ENCODE measurements at places on chromosomes 4 and X. TPM values are rescaled to one million over a fixed set of nuclear protein-coding genes. Genes with fewer than 3 reads are reported as not detected.

CCNI gene
- total RNA-seq: 108 TPM

ERAS gene
- total RNA-seq: not detected

DNA sequence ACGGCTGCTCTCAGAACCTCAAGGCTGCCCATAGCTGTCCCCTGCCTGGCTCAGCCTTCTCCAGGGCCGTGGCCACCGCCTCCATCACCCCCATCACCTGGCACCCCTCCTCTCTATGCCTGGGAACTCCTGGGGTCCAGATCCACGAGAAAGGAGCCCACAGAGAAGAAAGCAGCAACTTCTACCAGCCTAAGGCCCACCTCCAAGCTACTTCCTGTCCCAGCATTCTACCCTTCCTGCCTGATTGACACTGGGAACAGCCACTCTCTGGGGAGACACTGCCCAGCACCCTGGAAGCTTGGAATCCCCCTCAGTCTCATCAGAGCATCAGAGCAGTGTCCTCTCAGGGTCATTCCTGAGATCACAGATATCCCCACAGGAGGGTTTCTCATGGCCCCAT is 36.9 kb upstream of the PROM1 start:
- DNase-seq: no peak

DNA sequence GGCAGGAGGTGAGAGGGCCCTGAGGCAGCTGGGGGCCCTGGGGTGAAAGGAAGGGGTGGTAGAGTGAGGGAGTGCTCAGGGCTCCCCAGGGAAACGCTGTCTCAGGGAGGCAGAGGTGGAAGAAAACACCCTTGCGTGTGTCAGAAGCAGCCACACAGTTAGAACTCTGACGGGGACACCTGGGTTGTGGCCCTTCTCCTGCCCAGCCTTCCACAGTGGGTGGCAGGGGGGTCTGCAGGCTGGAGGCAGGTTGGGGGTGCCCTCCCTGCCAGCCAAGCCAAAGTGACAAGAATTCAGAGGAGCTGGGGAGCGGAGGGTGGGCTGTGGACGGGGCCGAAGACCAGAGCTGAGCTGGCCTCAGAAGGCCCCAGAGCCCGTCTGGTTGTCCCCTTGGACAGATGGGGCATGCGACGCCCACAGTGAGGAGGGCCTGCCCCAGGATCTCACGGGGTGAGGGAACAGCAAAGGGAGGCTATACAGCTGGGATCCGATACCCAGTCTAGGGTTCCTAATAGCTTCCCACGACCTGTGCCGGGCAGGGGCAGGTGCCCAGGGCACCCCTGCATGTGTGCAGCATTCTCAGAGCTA is 105.2 kb upstream of the ADRA2C start:
- no peak for DNase-seq

GRCh38 chr4:81550388-81550859 is 78.7 kb upstream of the RASGEF1B start:
- no peak for DNase-seq
